ENCODE measurements at places on chromosomes 13 and 19. TPM values are rescaled to one million over a fixed set of nuclear protein-coding genes. Genes with fewer than 3 reads are reported as not detected.

The AMH gene
- total RNA-seq: 180 TPM

The ZNF610 gene
- total RNA-seq: 11.1 TPM

GRCh38 chr13:48370815-48371214 lies 42.1 kb downstream of the LPAR6 start:
- no peak for DNase-seq

GRCh38 chr13:110463156-110463555 lies 98.4 kb downstream of the RAB20 start:
- DNase-seq: no peak

GRCh38 chr13:50731400-50731799 lies 112.1 kb downstream of the DLEU7 start:
- no peak for DNase-seq

The HPN gene
- total RNA-seq: 1.7 TPM

The CABP5 gene
- 0.43 TPM for total RNA-seq

DNA sequence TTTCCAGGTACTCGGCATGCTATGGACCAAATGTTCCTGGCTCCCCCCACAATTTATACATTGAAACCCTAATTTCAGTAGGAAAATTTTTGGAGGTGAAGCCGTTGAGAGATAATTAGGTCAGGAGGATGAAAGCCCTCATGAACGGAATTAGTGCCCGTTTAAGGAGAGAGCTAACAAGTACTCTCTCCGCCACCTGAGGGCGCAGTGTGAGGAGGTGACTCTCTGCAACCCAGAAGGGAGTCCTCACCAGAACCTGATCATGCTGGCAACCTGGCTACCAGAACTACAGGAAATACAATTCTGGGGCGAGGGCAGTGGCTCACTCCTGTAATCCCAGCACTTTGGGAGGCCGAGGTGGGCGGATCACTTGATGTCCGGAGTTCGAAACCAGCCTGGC lies 397.8 kb downstream of the SLITRK5 start:
- peak; percentile 46 for DNase-seq

The SLITRK5 gene
- total RNA-seq: 0.31 TPM

The RAB3D gene
- 9.8 TPM for total RNA-seq

- DNase-seq: no peak
Observed at GRCh38 chr13:23794267-23795161, 94.7 kb downstream of the MIPEP start.

The C1QTNF9 gene
- 2.4 TPM for total RNA-seq

The PNMA8B gene
- 3.1 TPM for total RNA-seq

The SLC25A41 gene
- 3.2 TPM for total RNA-seq

DNA sequence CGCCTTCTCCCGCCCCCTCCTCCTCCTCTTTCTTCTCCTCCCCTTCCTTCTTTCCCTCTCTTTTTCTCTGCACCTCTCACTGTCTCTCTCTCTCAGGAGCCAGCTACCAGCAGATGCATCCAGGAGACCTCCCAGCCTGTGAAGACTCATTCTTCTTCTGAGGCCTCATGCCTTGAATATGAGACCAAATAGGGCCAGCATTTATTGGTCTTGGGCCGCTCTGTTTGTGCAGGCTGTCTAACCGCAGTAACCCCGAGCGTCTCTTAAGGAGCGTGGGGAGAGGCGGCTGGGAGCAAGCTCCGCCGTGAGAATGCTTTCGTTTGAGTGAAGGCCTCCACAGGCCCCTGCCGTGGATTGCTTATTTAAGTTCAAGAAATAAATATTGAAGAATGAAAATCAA lies 167.0 kb downstream of the NUFIP1 start:
- DNase-seq: no peak

All from testis (tissue), 5 donors.